ENCODE measurements at places on chromosomes 5 and 9.

DNA sequence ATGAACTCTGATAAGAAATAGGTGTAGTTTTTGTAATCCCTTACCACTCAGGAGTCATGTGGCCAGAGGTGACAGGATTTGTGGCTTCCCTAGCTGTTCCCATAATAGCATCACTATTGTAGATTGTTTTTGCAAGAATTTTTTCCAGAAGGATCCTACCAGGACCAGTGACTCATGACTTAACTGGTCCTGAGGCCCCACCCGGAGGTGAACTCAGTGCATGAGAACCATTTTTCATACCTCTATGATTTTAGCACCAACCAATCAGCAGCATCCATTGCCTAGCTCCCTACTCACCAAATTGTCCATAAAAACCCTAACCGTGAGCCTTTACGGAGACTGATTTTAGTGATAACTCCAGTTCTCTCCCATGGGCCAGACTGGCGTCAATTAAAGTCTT, 484.8 kb downstream of the PSAT1 start:
- no peak for DNase-seq

- no peak for DNase-seq
Measured at GRCh38 chr5:88872971-88873370, 10.0 kb downstream of the MEF2C start.

GRCh38 chr9:84796404-84796803, 126.9 kb downstream of the NTRK2 start:
- DNase-seq = no peak

- no peak for DNase-seq
Measured at GRCh38 chr5:178403956-178404600, 171.5 kb upstream of the PHYKPL start.
